Right ventricle myocardium superior (tissue), 1 donor: ENCODE measurements at places on chromosomes 4 and X. TPM values are rescaled to one million over a fixed set of nuclear protein-coding genes. Genes with fewer than 3 reads are reported as not detected.
A peak's percentile ranks its signal among the peaks of the same experiment; 100 is the strongest.

- DNase-seq, result no peak
Observed at GRCh38 chrX:11349661-11350337, 56.6 kb downstream of the AMELX start.

DNA sequence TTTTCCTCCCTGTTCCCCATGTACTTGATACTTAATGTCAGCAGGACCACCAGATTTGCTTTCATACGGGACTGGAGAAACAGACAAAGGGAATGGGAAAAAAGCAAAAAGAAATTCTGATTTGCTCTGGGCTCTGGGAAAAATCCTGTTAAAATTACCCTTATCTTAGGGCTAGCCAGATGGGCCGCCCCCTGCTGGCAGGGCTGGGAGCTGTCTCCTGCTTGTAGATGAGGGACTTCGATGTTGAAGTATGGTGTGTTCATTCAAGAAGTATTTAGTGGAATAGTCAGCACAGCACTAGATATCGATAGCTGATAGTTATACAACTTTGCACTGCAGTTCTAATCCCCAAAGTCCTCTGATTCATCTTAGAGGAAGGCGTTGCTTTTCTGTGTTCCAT, 45.8 kb downstream of the BCORL1 start:
- peak; percentile 68 for DNase-seq

GRCh38 chr4:165627128-165627527, 245.9 kb upstream of the TLL1 start:
- DNase-seq, result no peak

- no peak for DNase-seq
Observed at GRCh38 chrX:42290608-42291007, 367.3 kb upstream of the CASK start.

DNA sequence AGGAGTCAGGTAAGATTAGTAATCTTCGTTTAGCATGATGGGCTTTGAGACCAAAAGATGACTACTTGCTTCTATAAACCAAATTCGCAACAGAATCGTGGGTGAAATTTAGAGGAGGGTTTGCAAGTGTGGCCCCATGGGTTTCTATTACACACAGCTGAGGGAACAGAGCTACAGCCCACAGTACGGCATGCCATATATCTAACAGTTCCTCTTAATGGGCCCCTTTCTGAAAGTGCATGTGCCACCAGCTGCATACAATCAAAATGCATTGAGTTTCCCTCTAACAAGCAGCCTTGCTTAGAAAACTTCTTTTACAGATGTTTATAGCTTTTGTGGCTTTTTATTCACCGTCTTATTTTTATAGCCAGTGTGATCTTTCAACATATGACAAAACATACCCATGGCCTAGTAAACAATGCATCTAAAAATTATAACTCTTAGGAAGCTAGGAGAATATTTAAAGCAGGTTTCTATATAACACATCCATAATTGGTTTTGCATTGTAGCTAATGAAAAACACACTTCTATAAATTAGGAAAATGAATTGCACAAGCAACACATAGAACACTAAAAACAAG, 202.1 kb downstream of the PRDM5 start:
- no peak for DNase-seq

DNA sequence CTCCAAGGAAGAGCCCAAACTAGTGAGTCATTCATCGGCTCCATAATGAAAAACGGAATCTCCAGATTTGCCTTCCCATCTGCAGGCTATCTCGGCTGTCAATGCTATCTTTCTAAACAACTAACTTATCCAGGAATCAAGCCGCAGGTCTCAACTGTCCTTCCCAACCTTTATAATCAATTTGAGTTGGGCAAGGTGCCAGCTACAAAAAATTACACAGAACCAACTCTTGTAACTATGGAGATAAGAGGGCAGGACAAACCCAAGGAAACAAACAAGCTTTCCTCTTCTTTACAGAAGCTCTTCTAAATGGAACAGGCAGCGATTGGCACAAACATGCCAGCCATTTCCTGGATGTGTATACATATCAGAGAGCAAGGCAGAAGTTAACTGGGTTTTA, 61.2 kb upstream of the RAI2 start:
- no peak for DNase-seq

The NLGN3 gene
- 0.38 TPM for total RNA-seq

The WDR17 gene
- total RNA-seq, result 0.32 TPM
